ENCODE measurements at places on chromosomes 3 and 15.

GRCh38 chr3:80439490-80439889, 671.7 kb upstream of the ROBO1 start:
- no peak for DNase-seq

DNA sequence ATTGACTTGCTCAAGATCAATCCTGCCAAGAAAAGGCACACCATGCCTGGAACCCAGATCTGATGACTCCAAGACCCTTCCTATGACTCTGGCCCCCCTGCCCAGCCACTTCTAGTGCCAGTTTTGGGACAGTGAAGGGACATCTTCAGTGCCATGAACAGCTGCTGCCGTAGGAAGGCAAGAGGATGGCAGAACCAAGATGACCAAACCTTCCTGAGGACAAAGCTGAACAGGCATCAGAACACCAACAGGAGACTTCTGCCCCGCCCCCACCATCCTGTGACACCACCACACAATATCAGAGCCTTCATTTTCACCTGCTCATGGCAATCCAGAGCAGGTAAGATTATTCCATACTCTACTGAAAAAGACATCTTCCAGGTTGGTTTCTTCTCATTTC, 33.0 kb downstream of the ZNF445 start:
- DNase-seq = no peak

DNA sequence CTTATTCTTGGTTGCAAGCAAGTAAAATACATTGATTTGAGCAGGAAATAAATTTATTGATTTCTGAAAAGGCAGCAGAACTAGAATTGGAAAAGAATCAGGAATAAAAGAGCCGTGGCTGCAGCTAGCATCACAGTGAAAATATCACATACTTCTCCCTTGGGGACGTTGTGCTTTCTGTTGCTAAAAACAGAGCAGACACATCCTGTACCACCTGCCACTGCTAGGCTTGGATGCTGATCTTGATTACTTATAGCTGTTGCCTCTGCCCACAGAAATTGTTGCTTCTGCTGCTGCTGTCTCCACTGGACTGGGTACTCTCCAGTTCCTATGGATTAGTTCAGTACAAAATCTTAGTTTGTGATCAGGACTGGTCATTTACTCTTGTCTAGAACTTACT, 283.8 kb downstream of the C3orf38 start:
- no peak for DNase-seq

DNA sequence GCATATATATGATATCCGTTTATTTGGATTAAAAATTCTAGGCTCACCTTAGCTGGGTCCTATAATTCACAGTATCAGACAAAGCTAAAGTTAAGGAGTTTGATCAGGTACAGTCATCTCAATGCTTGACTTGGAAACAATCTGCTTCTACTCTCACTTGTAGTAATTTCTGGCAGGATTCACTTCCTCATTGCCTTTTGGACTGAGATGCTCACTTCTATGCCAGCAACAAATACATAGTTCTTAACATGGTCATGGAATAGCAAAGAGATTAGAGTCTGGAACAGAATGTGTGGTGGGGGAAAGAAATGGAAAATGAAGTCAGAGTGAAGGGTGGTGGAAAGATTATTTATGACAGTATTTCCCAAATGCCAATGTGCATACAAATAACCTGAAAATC, 693.6 kb downstream of the CADM2 start:
- DNase-seq = no peak

DNA sequence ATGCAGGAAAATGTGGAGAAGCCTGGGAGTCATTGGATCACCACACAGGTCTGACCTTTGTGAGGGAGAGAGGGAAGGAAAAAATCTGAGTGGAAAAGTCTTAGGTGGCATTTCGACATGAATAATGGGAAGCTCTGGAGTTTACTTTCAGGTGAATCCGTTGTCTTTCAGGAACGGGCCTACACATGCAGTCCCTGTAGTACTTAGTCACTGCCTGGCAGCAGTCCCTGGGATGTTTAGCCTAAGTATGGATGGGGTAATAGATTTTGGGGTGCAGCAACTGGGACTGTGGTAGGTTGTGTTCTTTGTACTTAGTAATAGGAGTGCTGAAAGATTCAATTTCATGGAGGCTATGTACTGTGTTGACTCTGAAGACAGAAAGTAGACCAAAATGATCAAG, 227.5 kb upstream of the EPHA3 start:
- no peak for DNase-seq

DNA sequence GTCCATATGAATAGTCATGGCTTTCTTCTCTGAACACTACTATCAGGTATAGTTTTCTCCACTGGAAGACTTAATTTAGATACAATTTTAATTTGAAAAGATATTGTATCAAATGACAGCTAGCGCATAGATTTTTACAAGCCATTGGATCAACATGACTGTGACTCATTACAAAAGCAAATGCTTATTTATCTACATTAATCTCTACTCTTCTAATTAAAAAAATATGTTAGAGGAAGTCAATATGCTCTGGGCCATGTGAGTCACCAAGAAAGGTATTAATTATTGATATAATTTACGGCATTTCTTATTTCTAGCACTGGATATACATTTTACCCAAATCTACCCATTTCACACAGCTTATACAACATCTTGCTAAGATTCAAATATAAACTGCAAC, 800.3 kb upstream of the GBE1 start:
- no peak for DNase-seq

- no peak for DNase-seq
These were observed 26.9 kb downstream of the PRR20G start for GRCh38 chr3:127260826-127261555.

DNA sequence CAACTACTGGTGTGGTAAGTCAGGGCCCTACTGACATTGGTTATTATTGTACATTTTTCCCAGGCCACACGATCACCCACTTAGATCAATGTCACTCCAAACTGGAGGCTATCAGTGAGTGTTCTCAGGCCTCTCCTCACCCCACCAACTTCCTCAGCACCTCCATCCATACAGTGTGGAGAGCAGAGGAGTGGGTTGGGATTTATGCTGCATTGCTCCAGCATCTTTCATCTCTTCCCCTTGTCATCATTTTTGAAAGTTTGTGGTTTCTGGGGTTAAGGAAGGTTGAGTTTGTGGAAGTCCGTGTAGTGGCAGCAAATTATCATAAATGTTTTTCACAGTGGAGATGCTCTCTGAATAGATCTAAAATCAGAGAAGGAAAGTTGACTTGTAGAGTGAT, 60.2 kb downstream of the TLNRD1 start:
- DNase-seq = no peak

- DNase-seq = no peak
These were observed 280.3 kb downstream of the ZPLD1 start for GRCh38 chr3:102715030-102715697.

GRCh38 chr15:96038650-96039049, 291.9 kb upstream of the NR2F2 start:
- DNase-seq = peak; percentile 65

GRCh38 chr3:72844436-72844993, 3.7 kb downstream of the SHQ1 start:
- no peak for DNase-seq

DNA sequence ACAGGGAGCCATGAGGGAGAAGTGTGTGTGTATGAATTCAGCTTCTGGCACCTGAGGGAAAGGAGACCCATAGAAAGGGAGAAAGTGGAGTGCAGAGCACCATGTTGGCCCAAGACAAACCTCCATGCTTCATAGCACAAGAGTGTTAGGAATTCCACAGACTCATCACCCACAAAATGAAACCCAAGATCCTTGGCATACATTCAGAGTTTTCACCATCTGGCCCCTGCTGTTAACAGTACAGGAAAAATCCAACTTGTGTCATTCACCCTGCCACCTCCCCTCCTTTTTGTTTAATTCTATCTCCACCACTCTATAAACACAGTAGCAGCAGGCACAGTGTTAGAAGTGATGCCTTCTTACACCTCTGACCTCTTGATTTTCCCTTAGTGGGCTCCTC, 60.0 kb upstream of the MNS1 start:
- DNase-seq = peak; percentile 25

DNA sequence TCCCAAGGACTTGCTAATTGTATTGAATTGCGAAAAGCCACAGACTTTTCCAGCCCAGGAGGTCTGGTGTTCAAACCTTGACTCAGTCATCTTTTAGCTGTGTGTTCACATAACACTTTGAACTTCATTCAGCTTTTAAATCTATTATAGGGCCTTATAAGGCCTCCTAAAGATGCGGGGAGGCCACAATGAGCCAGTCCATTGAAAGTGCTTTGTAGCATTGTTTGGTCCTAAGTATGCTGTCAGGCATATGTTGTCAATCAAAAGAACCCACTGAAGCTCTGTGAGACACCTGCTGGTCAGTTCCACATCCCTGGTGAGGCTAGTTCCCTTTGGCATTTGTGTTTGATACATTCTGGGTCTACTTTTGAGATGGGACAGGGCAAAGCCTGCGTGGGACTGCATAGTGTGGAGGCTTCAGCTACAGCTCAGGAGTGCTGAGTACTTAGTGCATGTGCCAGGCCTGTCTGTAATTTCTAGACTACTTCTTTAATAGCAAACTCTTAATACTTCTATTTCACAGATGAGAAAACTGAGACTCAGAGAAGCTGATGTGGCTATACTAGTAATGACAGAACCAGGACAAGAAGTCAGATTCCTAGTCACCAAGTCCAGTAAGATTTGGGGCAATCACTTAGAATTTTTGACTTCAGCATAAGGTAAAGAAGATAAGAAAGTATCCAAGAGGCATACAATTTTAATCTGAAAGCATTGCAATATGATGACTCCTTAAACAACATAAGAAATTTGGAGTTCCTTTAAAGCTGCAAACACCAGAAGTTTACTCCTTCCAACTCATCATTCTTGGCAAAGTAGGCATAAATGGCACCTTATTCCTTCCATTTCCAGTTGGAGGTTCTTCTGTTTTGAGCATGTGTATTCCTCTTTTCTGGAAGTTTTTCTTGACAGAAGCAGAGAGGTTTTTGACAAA, 213.0 kb downstream of the PDCD6IP start:
- DNase-seq = peak; percentile 46

DNA sequence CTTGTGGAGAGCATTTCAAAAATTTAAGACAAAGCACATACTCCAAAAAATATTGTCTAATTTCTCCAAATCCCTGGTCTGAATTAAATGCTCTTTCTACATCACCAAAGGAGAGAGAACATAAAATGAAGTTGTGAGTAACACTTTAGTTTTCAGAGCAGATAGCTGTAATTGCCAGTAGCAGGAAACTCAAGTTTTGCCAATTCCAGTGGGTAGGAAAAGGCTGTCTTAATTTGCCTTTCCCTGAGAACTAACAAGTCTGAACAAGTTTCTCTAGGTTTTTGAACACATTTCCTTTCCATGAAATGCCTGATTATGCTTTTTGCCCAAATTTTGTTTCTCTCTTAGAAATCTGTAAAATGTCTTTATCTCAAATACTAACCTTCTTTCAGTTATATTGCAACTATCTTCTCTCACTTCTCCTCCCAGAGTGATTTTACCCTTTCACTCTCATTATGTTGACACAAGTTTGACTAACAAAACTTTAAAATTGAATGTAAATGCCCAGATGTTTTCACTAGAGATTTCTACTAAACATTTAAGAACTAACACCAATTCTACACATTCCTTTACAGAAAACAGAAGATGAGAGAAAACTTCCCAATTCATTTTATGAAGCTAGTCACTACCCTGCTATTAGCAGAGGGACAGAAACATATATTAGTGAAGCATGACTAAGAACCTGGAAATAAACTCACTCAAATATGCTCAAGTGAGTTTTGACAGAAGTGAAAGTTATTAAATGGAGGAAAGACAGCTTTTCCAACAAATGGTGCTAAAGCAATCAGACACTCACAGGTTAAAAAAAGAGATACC, 38.4 kb downstream of the RFX7 start:
- no peak for DNase-seq

GRCh38 chr3:36447061-36447460, 66.8 kb downstream of the STAC start:
- DNase-seq = no peak

GRCh38 chr15:36622197-36622795, 42.9 kb downstream of the CDIN1 start:
- DNase-seq = no peak

- DNase-seq = no peak
These were observed 1.9 kb downstream of the GRM7 start for GRCh38 chr3:6862880-6863195.

GRCh38 chr3:114721864-114722263, 425.2 kb downstream of the ZBTB20 start:
- no peak for DNase-seq

- no peak for DNase-seq
These were observed 630.9 kb upstream of the AGTR1 start for GRCh38 chr3:148066802-148067201.

GRCh38 chr15:48965972-48966371, 2.3 kb upstream of the SHC4 start:
- no peak for DNase-seq

GRCh38 chr3:8650583-8651416, 6.2 kb upstream of the SSUH2 start:
- DNase-seq = no peak

DNA sequence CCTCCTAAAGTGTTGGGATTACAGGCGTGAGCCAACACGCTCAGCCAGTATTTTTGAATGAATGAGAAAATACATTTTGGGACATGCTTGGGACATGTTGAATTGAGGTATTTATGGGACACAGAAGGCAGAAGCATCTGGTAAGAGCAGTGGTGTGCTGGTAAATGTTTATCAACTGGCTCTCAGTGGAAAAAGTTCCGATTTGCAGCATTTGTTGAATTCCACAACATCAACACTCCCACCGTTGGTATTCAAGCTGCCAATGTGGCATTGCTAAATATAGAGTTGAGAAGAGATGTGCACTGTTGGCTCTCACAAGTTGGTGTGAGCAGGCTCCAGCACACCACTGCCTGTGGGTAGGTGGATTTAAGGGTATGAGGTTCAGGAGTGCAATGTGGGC, 35.8 kb upstream of the LRRFIP2 start:
- no peak for DNase-seq

DNA sequence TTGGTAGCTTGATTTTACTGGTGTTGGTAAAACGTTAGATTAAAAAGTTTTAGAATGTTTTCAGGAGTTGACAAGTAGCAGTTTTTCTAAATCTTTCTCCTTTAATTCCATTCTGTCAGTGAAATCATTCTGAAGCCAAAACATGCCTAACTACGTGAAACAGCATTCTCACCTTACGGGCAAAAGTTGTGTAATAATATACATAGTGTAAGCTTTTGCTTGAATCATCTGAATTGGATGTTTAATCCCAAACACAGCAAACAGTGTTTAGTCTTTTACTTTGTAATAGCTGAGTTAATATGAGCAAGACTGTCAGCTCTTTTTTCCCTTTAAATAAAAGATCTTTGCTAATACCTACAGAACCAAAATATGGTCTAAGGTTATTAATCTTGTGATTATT, 100.6 kb downstream of the CYP19A1 start:
- no peak for DNase-seq

DNA sequence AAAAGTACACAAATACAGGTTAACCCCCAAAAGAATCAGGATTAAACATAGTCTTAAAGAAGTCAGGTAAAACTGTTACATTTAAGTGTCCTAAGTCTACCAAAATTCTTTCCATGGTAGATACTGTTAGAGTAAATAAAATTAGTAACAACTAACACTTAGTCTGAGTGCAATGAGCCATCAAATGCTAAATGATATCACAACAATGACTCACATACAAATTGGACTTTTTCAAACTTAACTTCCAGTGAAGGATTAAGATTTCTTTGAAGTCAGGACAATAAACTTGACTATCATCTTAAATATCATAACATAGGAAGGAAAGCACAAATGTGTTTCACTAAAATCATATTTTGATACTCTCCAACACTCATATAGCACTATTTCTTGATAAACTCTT, 43.9 kb downstream of the ZNF148 start:
- DNase-seq = no peak
